Aorta (tissue), 5 donors: ENCODE measurements at places on chromosomes 13 and 19. TPM values are rescaled to one million over a fixed set of nuclear protein-coding genes. Genes with fewer than 3 reads are reported as not detected.

Gene C19orf85
- total RNA-seq = not detected

Gene PLA2G4C
- 19.8 TPM for total RNA-seq

Gene KCNJ14
- 1.1 TPM for total RNA-seq

Gene PEG3
- 10.3 TPM for total RNA-seq

Gene ZNF709
- 5.1 TPM for total RNA-seq

Gene KIRREL2
- total RNA-seq = not detected

Gene ONECUT3
- not detected for total RNA-seq

GRCh38 chr19:18058208-18059009, 28.3 kb downstream of the IL12RB1 start:
- H3K4me3 ChIP-seq = no peak overlapping the region
- H3K4me1 ChIP-seq = no peaks in the 10 kb centered on the region
- no peaks in the 10 kb centered on the region for H3K27me3 ChIP-seq

DNA sequence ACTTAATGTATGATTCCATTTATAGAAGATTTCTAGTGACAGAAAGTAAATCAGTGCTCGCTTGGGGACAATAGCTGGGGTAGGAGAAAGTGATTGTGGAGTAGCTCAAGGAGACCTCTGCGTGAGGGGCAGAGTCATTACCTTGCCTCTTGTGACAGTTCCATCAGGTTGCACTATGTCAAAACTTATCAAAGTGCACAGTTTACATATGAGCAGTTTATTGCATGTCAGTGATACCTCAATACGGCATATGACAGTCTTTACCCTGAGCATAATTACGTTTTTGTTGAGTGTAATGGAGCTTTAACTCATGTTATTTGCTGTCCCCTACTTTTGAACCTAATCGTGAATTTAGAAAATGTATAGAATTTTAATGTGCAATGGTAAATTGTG, 15.0 kb downstream of the ARHGEF7 start:
- H3K36me3 ChIP-seq = no peaks in the 10 kb centered on the region
- DNase-seq = no peak
- no peaks in the 10 kb centered on the region for H3K4me1 ChIP-seq

- DNase-seq = peak; percentile 83
- no peaks in the 10 kb centered on the region for H3K36me3 ChIP-seq
- H3K27ac ChIP-seq = no peak overlapping the region
- no peak overlapping the region for H3K4me3 ChIP-seq
- no peaks in the 10 kb centered on the region for H3K4me1 ChIP-seq
- peaks cover 2% of the 10 kb centered on the region for H3K27me3 ChIP-seq
Observed at GRCh38 chr19:12796146-12797071, 5.1 kb downstream of the JUNB start.

- no peak for DNase-seq
- no peaks in the 10 kb centered on the region for H3K27me3 ChIP-seq
- peaks cover 3% of the 10 kb centered on the region for H3K4me1 ChIP-seq
- H3K36me3 ChIP-seq = no peaks in the 10 kb centered on the region
- no peak overlapping the region for H3K4me3 ChIP-seq
- no peak overlapping the region for H3K27ac ChIP-seq
Observed at GRCh38 chr19:13095393-13095784, 7.3 kb downstream of the LYL1 start.

GRCh38 chr13:66921437-66921836, 308.7 kb downstream of the PCDH9 start:
- H3K4me1 ChIP-seq = no peaks in the 10 kb centered on the region
- H3K36me3 ChIP-seq = no peaks in the 10 kb centered on the region
- H3K27ac ChIP-seq = no peak overlapping the region
- no peak for DNase-seq
- H3K27me3 ChIP-seq = no peaks in the 10 kb centered on the region

- no peak overlapping the region for H3K4me3 ChIP-seq
- H3K27ac ChIP-seq = no peak overlapping the region
- no peaks in the 10 kb centered on the region for H3K36me3 ChIP-seq
- no peak for DNase-seq
Observed at GRCh38 chr13:94033830-94034642, 445.4 kb downstream of the DCT start.

DNA sequence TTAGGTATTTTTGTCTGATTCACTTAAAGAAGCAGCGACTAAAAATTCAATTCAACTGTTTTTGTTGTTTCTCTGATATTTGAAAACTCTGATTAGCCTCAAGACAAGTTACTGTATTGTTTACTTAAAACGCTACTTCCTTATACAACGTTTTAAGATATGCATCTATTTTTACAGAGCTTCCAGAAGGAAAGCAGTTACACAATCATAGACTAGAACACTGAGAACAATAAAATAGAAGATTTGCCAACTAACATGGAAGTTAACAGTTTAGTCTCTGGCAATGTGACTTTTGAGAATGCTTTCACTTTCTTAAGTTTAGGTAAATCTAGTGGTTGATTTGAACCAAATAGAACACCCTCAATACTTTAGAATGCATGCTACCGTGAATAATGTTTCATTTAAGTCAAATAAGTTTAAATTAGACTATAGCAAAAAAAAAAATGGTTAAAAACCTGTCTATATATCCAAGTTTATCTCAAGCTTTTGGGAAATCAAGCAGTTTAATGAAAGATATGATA, 614.8 kb downstream of the DACH1 start:
- no peaks in the 10 kb centered on the region for H3K27me3 ChIP-seq
- H3K27ac ChIP-seq = no peak overlapping the region
